ENCODE measurements at places on chromosomes 13 and 19.

GRCh38 chr19:57443121-57443696 is 8.1 kb downstream of the ZNF749 start:
- DNase-seq, result no peak

DNA sequence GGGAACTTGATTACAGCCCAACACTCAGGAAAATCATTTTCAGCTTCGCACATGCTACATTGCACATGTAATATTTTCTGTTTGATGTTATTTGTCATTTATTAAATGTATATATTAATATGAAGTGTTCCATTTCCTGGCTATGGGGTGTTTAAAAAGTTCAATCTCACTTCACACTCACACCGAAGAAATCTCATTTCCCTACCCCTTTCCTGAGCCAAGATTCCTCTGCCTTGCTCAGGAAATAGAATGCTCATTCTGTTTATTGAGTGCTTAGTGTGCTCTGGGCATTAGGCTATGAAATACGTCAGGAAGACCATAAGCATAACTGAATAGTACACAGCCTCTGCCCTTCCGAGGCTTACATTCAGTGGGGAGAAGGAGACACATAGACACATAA is 331.9 kb upstream of the TSHZ3 start:
- DNase-seq, result no peak

- no peak for DNase-seq
Observed at GRCh38 chr13:29266261-29266660, 329.2 kb downstream of the SLC7A1 start.

DNA sequence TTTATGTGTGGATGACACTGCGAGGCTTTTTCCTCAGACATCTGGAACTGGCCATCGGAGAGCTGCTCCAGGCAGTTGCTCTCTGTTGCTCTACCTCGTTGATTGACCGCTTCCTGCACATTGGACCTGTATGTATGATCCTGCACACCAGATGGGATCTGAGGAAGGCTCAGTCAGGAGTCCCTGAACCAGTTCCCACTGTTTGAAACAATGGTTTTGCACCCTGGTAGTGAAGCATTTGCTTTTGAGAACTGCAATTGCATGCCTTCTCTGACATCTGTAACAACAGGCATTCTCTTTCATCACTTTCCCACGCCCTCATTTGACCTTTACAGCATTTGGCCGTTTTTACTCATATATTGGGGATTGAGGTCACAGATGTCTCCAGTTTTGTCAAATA is 61.1 kb upstream of the NPAS1 start:
- no peak for DNase-seq

GRCh38 chr19:2235381-2236063 is 607 bp downstream of the PLEKHJ1 start:
- no peak for DNase-seq

DNA sequence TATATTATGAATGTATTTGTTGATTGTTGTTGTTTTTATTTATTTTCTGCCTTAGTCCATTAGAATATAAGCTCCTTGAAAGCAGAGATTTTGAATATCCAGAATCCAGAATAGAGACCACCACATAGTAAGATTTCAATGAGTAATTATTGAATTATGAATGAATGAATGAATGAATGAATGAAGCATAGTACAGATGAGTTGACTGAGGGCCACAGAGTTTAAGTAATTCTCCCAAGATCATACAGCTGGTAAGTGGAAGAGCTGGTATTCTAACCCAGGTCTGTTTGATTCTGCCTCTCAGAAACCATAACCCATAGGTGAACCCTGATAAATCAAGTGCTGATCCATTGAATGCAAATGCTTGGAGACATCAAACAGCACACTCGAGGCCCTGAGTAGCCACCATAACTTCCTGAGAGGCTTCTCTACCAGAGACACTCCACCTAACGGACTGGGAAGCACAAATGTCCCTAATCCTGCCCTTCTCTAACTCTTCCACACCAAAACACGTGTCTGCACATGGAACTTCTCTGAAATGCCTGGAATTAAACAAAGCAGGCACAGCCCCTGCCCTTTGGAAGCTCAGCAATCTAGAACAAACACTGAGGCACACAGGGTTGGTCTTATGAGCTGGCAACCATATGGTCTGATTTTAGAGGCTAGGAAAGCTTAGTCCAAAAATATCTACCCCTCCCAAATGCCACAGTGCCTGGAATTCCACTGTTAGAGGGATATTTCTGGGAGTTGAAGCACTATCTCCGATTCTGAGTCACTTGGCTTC is 190.1 kb downstream of the FOXO1 start:
- DNase-seq, result no peak

DNA sequence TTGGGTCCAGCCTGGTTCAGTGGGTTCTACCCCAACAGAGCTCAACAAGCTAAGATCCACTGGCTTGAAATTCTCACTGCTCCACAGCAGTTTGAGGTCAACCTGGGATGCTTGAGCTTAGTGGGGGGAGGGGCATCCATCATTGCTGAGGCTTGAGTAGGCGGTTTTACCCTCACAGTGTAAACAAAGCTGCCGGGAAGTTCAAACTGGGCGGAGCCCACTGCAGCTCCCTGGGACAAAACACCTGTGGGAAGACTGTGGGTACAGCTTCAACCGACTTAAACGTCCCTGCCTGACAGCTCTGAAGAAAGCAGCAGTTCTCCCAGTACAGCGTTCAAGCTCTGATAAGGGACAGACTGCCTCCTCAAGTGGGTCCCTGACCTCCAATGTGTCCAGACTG is 1161.9 kb downstream of the UQCRFS1 start:
- no peak for DNase-seq

- DNase-seq, result no peak
Observed at GRCh38 chr13:98216135-98216565, 39.1 kb upstream of the RNF113B start.

DNA sequence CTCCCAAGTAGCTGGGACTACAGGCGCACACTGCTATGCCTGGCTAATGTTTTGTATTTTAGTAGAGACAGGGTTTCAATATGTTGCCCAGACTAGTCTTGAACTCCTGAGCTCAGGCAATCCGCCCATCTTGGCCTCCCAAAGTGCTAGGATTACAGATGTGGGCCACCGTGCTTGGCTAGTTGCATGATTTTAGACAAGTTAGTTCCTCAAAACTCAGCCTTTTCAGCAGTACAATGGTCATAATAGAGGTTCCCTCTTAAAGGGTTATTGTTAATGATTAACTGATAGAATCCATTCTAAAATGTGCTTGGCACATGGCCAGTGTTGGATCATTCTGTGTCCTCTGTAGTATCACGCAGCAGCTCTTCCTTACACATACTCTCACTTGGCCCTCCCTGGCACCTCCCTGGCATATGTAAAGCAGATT is 19.5 kb upstream of the IFT88 start:
- no peak for DNase-seq

DNA sequence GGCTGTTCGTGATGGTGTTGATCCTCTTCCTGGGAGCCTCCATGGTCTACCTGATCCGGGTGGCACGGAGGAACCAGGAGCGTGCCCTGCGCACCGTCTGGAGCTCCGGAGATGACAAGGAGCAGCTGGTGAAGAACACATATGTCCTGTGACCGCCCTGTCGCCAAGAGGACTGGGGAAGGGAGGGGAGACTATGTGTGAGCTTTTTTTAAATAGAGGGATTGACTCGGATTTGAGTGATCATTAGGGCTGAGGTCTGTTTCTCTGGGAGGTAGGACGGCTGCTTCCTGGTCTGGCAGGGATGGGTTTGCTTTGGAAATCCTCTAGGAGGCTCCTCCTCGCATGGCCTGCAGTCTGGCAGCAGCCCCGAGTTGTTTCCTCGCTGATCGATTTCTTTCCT is 12.2 kb upstream of the C19orf33 start:
- no peak for DNase-seq

DNA sequence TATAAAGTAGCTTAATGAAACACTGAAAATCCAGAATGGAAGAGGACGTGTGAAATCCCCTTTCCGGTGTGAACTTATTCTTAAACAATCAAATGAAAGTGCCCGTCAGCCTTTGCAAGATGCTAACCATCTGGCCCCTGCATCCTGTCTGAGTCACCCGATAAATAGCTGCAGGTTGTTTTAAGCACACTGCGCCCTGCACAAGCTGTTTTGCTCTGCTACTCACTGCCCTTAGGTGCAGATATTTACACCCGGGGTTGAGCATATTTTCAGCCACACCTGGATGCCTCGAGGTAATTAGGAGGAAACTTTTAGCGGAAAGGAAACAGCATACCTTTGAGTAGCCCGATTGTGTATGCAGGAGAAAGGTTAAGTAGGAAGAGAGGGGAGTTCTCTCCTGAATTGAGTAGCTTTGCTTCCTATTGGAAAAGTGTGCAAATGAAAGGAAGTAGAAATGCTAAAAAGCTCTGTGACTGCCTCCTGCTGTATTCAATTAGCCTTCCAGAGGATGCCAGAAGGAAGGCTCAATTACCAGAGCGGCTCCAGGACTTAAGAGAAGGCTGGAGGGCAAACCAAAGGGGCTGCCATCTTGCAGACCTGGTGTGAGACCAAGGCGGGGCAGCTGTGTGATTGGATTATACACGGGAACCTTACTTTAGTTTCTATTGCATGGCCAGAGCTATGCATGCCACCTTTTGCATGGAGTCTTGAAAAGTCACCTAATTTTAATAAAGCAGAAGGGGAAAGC is 42.5 kb downstream of the IRS2 start:
- no peak for DNase-seq

DNA sequence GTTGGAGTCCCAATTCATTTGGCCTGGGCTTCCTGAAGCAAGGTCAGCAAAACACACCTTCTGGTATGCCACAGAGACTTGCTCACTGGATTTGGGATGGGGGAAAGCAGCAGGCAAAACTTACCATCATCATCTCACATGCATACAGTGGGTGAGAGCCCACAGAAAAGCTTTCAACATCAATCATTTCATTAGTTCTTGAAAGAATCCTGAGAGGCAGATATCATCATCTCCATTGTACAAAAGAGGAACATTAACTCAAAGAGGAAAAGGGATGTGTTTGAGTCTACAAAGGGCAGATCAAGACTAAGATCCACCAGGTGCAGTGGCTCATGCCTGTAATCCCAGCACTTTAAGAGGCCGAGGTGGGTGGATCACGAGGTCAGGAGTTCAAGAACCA is 6.4 kb downstream of the WDR87 start:
- DNase-seq, result no peak

- DNase-seq, result no peak
Observed at GRCh38 chr19:6059988-6060599, 50.2 kb downstream of the RFX2 start.

- no peak for DNase-seq
Observed at GRCh38 chr19:35438096-35438495, 10.0 kb upstream of the FFAR2 start.

DNA sequence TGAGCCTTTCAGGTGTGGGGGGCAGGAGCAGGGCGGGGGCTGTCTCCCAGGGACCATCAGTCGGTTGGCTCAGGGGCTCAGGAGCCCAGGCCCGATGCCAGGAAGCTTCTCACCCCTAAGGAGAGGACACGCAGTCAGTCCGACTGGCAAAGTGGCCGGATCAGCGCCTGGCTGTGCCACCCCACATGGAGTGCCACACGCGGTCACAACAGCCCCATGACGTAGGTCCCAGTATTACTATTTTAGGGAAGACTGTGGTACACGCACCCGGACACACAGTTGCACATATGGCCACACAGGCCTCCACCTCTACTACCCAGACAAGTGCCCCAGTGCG is 29.3 kb upstream of the GRTP1 start:
- no peak for DNase-seq

GRCh38 chr19:32868206-32868950 is 1.2 kb downstream of the SLC7A9 start:
- no peak for DNase-seq

GRCh38 chr13:72534951-72535640 is 192.3 kb downstream of the MZT1 start:
- no peak for DNase-seq

DNA sequence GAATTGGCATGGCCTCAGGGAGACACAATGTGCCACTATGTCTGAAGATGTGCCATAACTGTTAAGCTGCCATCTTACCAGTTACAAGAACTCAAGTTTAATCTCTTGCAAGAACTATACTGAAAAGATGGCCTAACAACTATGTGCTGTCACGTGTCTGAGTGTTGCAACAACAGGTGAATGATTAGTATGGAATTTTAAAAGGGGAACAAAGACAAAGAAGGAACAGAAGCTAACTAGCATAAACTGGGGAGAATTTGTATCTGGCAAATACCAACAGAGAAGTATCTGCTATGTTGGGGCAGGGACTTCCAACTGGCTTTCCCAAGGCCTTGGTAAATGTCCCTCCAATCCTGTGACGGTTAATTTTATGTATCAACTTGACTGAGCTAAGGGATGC is 11.5 kb upstream of the ACOD1 start:
- DNase-seq, result no peak

GRCh38 chr13:36912973-36913372 is 7.1 kb downstream of the SMAD9 start:
- no peak for DNase-seq

DNA sequence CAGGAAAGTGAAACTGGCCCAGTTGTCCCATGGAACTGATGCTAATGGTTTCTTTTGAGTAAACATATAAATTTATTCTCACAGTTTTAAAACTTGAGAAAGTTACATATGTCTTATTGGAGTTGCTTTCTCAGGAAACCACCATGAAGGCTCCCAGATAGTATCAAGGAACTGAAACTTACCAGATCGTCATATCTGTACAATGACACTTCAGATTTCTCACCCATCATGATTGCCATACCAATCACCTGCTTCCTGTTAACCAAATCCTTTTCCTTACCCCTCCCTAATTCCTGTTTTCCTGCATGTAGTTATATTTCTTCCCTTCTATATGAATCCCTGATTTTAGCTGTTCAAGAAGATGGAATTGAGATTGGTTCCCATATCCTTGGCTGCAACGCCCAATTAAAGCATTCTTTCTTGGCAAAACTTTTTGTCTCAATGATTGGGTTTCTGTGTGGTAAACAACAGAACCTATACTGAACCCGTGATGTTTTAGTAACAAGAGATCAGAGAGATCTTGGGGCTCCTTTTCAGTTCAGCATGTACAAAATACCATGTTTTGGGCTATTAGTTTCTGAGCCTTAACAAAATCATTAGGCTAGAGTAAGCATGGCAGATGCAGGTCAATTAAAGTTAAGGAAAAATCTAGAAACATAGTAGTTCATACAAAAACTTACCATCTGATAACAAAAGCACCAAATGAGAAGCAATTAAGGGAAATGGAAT is 781.3 kb upstream of the MIR17HG start:
- DNase-seq, result no peak

- DNase-seq, result no peak
Observed at GRCh38 chr13:54424344-54424743, 1395.7 kb downstream of the OLFM4 start.

GRCh38 chr13:77056382-77056781 is 29.4 kb upstream of the FBXL3 start:
- DNase-seq, result no peak

All from neural crest cell (in vitro differentiated cells).